A549 treated with ZK216348 at 1 μM for 4 hours (cell line): ENCODE measurements at places on chromosomes 5 and 9. TPM values are rescaled to one million over a fixed set of nuclear protein-coding genes. Genes with fewer than 3 reads are reported as not detected.

The GAPT gene
- total RNA-seq = not detected in 5 replicates

The FBLL1 gene
- 0.09 to 0.36 TPM in 2 of 5 replicates, not detected in the others for total RNA-seq

The ANKRD55 gene
- not detected in 5 replicates for total RNA-seq

The HTR4 gene
- total RNA-seq = not detected in 5 replicates

The SVEP1 gene
- total RNA-seq = 1.3 to 2.1 TPM (median 1.7 TPM) in 5 replicates

The PCDHGA10 gene
- total RNA-seq = not detected in 5 replicates

The CCDC180 gene
- 0.26 to 1.1 TPM (median 0.81 TPM) in 5 replicates for total RNA-seq

The ERGIC1 gene
- 277 to 367 TPM (median 326 TPM) in 5 replicates for total RNA-seq

The DOCK2 gene
- 3.1 to 4.6 TPM (median 3.7 TPM) in 5 replicates for total RNA-seq

The GLDC gene
- 13.6 to 14.5 TPM (median 14.1 TPM) in 5 replicates for total RNA-seq

The FAM78A gene
- total RNA-seq = 0.13 to 0.48 TPM (median 0.42 TPM) in 5 replicates

The PCDHB2 gene
- 2.7 to 4.5 TPM (median 3.1 TPM) in 5 replicates for total RNA-seq

The GPR151 gene
- total RNA-seq = not detected in 5 replicates

The AGXT2 gene
- not detected in 5 replicates for total RNA-seq

The FPGS gene
- 39.9 to 58.3 TPM (median 48.9 TPM) in 5 replicates for total RNA-seq

The SLC27A6 gene
- total RNA-seq = 0.06 to 0.10 TPM in 2 of 5 replicates, not detected in the others

The LAMC3 gene
- total RNA-seq = 1.2 to 2.8 TPM (median 2.0 TPM) in 5 replicates

The UCK1 gene
- 14.0 to 24.0 TPM (median 22.8 TPM) in 5 replicates for total RNA-seq

The ZDHHC11 gene
- total RNA-seq = 11.9 to 21.0 TPM (median 19.8 TPM) in 5 replicates

The IGFBPL1 gene
- 2.1 to 3.6 TPM (median 2.4 TPM) in 5 replicates for total RNA-seq

The CER1 gene
- not detected in 5 replicates for total RNA-seq

The PCDHGA1 gene
- 0.22 to 0.40 TPM (median 0.30 TPM) in 5 replicates for total RNA-seq

The PLPPR1 gene
- not detected in 5 replicates for total RNA-seq

The RNF183 gene
- total RNA-seq = not detected in 5 replicates

The DBN1 gene
- total RNA-seq = 44.4 to 81.4 TPM (median 67.6 TPM) in 5 replicates

The CHSY3 gene
- 0.09 to 0.40 TPM (median 0.11 TPM) in 4 of 5 replicates, not detected in the other for total RNA-seq

The ANGPTL2 gene
- not detected in 5 replicates for total RNA-seq
